NCI-H774 (cell line): ENCODE measurements at places on chromosomes 16 and 17.

- no peak for DNase-seq
Observed at GRCh38 chr17:12537436-12537835, 128.3 kb upstream of the MYOCD start.

GRCh38 chr16:70665113-70665694 is 18.8 kb downstream of the IL34 start:
- DNase-seq, result no peak

DNA sequence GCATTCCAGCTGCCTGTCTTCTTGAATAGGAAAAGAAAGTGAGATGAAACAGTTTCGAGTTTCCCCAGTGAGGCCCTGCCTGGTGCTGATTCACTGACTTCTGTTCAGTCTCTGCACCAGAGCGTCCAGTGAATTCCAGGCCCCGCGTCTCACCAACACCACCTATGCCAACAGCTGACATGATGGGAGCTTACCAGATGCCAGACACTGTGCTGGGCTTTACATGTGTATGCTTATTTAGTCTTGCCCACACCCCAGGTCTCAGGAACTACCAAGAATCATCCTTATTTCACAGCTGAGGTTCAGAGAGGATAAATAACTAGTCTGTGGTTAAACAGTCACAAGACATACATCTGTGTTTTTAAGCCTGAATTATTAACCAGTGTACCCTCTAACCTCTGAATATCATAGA is 29.1 kb upstream of the IRX6 start:
- DNase-seq, result no peak

DNA sequence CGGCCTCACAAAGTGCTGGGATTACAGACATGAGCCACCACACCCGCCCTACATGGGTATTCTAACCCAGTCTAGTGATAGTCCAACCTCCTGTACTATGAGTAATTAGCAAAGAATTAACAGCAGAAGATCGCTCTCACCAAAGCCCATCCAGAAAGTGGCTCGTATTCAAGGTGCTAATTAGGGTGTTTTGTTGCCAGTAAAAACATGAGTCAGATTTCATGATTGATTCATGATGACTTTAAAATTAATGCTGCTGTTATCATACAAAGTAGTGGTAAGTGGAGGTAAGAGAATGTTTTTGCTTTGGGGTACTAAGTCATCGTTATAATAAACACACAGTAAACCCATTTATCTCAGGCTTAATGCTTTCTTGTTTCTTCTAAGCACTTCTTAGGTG is 428.8 kb downstream of the WWOX start:
- DNase-seq, result no peak

DNA sequence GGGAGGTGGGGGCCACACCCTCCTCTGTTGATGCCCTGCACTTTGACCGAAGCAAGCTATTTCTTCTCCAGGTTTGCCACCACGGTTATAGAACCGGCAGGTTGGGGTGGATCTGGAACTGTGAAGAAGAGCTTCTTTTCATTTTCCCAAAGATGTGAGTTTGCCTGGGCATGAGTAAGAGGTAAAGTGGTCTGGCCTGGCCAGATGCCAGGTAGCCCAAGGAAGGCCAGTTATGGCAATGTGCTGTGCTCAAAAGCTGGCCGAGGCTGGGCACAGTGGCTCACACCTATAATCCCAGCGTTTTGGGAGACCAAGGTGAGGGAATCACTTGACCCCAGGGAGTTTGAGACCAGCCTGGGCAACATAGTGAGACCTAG is 18.7 kb downstream of the ATP6V0D1 start:
- DNase-seq, result no peak

DNA sequence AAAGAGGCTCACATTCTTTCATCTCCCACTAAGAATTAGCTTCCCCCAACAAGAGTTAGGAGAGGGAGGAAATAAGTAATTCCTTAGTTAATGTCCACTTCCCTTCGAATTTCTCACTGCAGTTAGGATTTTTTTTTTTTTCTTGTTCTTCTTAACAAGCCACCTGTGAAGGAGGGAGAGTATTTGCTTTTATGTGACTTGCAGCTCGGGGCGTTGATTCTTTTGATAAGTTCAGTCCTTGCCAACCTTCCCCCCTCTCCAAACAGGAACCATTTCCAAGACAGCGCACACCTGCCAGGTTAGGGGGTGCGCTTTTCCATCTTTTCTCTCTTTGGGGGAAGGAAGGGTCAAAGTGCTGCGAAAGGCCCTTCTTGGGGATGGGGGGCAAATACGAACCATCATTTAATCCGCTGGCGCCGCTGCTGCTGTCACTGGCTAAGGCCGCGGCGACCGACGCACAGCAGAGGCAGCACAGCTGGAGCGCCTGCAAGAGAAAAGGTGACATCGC is 758 bp downstream of the ADAMTS18 start:
- no peak for DNase-seq

DNA sequence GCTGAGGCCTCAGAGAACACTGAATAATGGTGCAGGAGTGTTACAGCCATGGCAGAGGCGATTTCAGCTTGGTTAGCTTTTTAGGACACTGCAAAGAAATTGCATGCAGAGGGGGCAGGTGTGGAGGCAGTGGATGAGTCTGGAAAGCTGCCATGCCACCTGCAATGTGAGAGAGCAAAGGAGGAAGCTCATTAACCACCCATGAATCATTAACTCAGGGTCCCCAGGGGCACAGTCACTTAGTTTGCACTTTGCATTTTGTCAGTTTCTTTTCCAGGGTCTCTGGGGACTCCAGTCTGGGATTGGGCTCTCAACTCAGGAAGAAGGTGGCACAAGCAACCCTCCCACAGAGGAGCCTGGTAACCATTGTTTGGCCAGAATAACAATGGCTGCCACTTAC is 132.9 kb downstream of the USP31 start:
- no peak for DNase-seq

- DNase-seq, result peak; percentile 77
Observed at GRCh38 chr17:52181782-52182181, 23.3 kb upstream of the CA10 start.

- no peak for DNase-seq
Observed at GRCh38 chr16:263944-264343, 11.8 kb downstream of the RGS11 start.

DNA sequence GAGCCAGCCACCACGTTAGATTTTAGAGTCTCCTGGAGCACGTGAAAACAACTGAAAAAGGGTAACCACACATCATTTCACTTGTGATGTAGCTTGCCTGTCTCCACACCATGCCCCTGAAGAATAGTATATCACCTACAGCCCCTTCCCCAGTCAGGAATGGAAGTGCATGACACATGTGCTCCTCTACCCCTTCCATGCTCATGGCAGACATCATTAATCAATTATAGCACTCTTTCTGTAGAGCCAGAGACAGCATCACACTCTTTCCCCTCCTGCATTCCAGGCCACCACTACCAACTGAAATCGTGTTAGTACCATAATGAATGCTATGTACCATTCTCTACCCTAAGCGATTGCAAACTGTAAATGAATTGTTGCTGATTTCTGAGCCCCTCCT is 113.5 kb upstream of the PLCG2 start:
- no peak for DNase-seq

GRCh38 chr17:17235212-17236174 is 1.5 kb downstream of the FLCN start:
- no peak for DNase-seq

DNA sequence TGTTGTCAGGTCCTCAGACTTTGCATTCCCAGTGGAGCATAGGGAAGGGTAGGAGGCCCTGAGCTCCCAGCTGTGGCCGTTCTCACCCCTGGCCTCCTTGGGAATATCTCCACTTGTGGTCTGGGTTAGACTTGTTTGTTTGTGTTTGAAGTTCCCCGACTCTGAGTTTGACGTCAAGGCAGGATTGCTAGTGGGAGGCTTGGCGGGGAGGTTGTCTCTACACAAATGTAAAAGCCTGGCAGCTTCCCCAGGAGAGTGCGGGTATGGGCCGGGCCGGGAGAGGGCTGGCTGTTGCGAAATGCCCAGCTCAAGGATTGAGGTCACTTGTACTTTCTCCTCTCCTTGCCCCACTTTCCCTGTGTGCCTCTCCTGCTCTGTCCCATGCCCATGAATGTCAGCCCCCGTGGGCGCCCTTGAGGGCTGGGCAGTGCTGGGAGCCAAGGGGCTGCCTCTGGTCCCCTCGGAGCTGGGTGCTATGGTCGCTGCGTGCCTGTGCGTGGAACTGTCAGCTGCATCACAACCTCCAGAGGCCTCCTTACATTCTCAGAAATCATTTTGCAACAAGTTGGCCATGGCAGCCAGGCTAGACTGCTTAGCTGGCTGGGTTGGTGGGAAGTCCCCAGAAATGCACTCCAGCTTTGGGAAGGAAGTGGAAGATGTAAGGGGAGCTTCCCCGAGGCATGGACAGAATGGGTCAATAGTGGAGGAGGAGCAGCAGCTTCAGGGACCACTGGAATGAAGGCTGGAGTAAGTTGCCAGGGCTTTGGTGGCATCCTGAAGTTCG is 84.3 kb downstream of the KSR1 start:
- DNase-seq, result no peak

DNA sequence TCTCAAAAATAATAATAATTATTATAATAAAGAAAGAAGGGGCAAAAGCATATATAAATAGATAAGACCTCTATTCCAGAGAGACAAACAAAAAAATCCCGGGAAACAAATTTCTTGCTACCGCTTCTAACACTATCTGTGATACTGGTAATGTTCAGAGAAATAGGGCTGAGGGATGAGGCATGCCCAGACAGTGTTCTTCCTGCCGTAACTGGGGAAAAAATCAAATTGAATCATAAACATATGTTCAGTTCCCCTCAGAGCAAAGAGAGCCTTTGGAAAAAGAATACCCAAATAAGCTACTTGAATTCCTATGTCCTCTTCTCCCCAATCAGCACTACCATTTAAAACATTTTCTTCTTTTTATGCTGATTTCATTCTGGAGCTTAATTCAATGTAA is 688.0 kb downstream of the KCNJ2 start:
- DNase-seq, result no peak

DNA sequence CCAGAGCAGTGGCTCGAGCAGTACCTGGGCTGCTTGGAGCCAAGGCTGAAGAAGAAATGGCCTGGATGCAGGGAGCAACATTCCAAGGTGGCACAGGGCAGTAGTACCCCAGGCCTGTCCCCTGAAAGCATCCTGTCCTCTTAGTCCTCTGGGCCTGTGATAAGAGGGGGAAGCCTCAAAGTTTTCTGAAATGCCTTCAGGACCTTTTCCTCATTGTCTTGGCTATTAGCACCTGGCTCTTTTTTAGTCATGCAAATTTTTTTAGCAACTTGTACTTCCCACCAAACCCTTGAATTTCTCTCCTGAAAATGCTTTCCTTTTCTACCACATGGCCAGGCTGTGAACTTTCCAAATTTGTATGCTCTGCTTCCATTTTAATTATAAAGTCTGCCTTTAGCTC is 148.9 kb downstream of the HS3ST2 start:
- no peak for DNase-seq

DNA sequence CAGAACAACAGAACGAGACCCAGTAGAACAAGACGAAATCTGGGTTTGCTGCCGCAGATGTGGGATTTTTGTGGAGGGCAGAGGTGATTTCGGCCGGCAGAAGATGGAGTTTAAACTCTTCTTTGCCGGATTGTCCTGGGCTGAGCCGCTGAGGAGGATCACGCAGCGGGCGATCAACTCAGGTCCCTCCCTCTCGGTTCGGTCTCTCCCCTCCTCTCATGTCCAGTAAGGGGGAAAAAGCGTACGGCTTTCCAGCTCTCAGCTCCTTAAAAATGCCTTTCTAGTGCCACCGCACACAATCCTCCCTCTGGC is 2.5 kb downstream of the PHF12 start:
- no peak for DNase-seq

DNA sequence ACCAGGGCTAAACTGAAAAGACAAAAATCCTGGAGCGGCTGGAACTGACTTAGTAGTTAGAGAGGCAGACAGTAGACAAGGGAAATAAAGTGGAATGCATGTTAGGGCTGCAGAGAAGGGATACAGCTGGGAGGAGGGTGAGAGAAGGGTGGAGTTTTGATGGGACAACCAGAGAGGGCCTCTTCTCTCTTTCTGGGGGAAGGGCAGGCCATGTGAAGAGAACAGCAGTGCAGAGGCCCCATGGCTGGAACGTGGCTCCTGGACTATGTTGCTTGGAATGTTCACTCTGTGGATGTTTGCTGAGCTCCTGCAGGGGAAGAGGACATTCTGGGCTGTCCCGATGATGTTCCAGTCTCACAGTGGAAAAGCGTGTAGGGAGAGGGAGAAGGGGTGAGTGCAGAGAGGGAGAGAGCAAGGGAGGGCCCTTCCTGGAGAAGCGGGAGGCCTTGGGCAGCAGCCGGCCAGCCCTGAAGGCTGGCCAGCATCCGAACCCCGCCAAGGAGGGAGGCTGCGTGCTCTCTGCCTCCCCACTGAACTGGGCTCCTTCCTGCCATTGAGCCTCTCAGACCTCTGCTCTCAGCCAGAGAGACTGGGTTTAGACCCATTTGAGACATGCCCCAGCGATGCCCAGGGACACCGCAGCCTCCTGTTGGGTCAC is 33.1 kb upstream of the GSE1 start:
- DNase-seq, result no peak

DNA sequence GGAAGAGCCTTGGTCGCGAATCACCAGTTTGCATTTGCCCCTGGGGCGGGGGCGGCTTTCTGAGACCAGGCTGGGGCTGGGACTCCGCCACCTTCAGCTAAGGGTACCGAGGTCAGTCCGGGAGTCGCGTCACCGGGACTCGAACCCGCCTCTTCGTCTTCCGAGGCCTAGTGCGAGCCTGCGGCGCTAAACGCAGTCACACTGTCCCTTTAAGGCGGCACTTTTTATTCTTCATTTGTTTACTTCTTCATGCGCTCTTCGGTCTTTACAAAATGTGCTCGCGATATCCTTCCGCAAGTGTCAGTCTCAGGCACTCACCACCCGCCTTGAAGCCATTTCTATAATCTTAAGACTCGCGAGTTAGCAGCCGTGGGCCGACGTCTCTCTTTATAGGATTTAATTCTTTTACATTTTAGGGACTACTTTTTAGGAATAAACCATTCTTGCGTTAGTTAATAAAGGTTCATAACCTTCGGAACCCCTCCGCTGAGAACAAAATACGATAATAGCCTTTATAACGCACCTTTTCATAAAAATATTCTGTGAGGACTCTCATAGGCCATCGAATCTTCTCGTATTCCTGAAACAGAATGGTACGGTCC is 593 bp upstream of the HEXIM1 start:
- DNase-seq, result peak; percentile 91

GRCh38 chr16:78122774-78123315 is 23.4 kb downstream of the WWOX start:
- DNase-seq, result peak; percentile 21

DNA sequence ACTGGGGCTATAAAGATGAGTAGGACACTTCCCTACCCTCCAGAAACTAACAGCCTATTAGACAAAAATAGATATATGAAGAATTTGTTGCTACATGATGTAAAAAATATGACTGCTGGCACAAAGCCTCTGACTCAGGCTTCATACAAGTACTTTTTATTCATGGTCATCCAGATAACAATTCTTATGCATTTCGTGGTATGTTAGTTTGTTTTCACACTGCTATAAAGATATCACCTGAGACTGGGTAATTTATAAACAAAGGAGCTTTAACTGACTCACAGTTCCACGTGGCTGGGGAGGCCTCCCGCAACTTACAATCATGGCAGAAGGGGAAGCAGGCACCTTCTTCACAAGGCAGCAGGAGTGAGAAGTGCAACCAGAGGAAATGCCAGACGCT is 112.5 kb upstream of the HLF start:
- no peak for DNase-seq
